HAP-1 (cell line): ENCODE measurements at places on chromosomes 3 and 15.

GRCh38 chr3:99549220-99549619 is 89.2 kb upstream of the COL8A1 start:
- DNase-seq = no peak

- DNase-seq = no peak
Observed at GRCh38 chr3:4846543-4846942, 132.7 kb upstream of the BHLHE40 start.

DNA sequence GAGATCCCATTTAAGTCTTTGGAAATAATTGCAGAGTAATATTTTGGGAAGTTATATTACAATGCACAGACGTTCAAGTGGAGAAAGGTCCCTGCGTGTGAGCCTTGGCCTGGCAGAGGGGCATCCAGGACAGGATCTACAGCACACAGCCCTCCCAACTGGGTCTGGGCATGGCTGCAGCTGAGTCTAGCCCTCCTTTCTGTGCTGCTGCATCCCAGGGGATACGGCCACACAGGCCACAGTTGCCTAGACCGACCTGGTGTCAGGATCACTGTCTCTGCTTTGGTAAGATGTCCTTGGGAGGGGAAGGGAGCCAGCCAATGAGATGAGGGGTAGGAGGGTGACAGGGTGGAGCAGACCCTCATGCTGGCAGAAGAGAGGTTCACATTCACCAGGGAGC is 46.1 kb downstream of the APBA2 start:
- DNase-seq = no peak

DNA sequence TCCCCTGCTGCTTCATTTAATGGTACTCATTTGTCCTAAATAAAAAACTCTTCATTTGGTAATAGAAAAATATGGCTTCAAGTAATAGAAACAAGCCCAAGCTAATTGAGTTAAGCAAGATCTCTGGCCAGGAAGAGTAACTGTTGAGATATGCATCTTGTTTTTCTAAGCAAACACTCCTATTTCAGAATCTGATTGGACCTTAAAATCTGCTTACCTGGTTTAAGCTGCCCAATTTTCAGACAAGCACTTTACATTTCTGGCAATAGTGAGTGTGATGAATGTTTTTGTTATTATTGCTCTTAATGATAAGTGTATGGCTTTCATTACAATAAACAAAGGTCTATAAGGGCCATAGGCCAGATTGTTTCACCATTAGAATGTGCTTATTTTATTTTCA is 86.2 kb downstream of the CMSS1 start:
- no peak for DNase-seq

- DNase-seq = no peak
Observed at GRCh38 chr3:152196782-152197181, 71.9 kb upstream of the MBNL1 start.

DNA sequence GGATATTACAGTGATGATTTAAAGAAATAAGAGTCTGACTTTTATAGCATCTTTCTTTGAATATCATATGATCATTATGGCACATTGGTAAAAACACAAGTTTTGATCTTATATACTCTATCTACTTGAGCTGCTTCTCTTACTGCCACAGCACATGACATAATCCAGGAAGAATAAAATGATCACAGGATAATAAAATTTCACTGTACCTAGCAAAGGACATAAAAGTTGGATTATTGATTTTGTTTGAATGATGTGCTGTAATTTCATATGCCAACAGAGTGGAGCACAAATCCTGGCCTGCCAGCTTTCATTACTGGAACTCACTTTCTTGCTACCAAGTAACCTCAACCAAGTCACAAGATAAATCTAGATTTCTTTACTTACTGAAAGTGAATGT is 162.1 kb upstream of the NANOGP8 start:
- no peak for DNase-seq

DNA sequence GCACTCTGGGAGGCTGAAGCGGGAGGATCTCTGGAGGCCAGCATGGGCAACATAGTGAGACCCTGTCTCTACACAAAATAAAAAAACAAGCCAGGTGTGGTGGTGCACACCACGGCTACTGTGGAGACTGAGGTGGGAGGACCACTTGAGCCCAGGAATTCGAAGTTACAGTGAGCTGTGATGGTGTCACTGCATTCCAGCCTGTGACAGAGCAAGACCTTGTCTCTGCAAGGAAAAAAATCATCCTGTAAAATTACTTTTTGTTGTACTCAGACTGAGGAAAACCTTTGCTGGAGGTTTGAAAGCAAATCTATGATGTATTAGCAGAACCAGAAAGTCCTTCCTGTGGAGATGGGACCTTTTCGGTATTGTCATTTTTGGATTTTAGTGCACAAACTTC is 63.3 kb downstream of the ATP1B3 start:
- no peak for DNase-seq

DNA sequence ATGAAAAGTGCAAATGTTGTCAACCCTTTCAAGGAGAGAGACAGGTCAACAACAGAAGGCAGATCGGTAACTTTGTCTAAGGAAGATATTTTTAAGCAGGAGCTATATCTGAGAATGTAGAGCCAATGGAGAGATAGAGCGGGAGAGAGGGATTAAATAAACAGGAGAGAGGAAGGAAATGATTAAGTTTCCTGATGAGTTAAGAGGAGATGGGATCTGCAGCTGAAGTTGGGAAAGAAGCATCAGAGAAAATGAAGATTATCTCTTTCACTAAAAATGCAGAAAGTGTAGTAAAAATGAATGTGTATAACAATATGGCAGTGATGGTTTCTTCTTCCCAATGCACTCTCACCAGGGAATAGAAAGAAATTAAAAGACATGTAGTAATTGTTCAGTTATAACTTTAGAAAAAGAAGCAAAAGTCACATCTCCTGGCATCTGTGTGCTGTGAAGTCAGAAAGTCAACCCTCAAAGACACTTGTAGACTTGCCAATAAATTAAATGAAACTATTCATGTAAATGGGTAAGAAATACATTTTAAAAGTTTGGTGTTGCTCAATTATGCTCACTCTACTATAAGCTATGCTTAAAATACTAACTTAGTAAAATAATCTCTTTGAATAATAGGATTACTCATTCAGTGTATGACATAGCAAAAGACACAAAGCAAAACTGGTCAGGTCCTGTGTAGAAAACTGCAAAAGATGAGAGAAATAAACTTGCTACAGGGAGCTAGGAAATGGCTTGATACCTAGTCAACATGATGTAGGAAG is 264.6 kb downstream of the ZIC4 start:
- no peak for DNase-seq

- DNase-seq = peak; percentile 66
Observed at GRCh38 chr15:79431636-79432344, at the start of gene MINAR1. MINAR1 (plus strand) TSS chr15:79432336; CDS start chr15:79456148, 23,812 bp downstream.

GRCh38 chr15:69953051-69953450 is 144.7 kb downstream of the TLE3 start:
- no peak for DNase-seq

DNA sequence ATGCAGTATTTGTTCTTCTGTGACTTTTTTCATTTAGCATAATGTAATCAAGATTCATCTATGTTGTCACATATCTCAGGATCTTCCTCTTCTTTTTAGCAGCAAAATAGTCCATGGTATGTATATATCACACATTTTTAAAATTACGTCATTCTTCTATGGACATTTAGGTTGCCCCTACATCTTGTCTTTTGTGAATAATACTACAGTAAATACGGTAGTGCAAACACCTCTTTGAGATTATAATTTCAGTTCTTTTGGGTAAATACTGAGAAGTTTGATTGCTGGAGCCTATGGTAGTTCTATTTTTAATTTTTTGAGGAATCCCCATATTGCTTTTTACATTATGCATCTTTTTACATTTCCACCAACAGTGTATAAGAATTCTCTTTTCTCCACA is 1174.9 kb downstream of the NSUN3 start:
- no peak for DNase-seq

DNA sequence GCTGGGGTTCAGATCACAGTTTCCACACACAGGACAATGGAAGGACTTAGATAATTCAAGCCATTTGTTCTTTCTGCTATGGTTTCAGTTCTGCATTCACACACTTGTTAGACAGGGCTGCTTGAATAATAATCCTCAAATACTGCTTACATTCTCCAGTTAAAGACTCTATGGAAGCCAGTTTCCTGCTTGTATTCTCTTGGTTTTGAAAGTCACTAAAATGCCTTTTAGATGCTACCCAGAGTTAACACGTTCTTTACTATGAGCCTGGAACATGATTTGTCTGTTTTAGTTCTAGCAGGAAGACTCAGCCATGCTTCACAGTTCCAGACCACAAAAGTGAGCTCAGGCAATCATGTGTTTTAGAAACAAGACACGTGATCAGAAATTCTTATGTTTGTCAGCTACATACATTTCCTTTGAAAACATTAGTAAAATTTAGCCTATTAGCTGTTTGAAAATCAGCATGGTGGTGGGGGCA is 152.4 kb downstream of the LEKR1 start:
- DNase-seq = no peak

- DNase-seq = peak; percentile 28
Observed at GRCh38 chr3:149879872-149880271, 66.9 kb downstream of the RNF13 start.

DNA sequence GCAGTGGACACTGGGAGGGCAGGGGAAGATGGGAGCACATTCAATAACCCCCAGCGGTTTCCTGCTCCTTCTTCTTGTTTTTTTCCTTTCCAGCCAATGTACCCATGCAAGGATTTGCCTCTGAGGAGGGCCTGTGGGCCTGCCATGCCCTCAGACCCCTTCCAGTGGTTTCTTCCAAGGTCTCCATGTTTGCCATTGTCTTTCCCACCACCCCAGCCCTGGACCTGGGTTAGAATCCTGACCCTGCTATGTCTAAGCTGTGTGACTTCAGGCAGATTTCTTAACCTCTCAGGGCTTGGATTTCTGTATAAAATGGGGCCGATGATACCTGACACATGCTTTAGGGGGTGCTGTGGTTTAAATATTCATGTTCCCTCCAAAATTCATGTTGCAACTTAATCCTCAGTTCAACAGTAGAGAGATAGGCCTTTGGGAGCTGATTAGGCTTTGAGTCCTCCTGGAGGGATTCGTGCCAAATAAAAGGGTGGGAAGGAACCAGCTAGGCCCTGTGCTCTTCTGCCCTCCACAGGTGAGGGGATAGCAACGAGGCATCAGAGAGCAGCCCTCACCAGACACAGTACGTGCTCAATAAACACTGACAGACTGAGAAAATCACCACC is 46.3 kb upstream of the FLNB start:
- DNase-seq = peak; percentile 15

DNA sequence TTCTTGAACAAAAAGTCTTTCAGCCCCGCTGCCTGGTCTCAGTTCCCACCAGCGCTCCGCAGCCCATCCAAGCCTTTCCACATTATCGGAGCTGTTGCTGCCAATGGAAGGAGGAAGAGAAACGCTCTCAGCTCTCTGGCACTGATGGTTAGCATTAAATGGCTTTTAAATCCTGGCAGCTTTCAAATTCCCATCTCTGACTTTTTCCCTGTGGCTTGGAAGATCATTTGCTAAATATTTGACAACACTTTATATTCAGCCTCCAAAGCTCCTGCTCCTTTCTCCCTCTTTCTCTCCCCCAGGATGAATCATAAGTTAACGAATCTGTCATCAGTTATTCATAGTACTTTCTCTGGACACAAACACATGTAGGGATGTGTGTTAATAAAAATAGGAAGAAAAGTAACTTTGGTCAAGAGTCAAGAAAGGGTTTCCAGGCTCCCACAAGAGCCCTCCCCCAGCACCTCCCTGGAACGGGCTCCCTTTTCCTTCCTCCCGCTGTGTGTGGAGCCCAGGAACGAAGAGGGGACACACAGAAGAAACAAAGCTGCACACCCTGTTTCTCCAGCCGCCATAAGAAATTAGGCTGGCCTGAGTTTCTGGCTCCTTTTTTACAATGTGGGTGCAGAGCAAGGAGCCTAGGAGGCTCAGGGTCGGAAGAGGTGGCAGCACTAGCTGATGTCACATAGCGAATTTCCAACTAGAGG is 47.6 kb upstream of the TSEN2 start:
- DNase-seq = no peak

DNA sequence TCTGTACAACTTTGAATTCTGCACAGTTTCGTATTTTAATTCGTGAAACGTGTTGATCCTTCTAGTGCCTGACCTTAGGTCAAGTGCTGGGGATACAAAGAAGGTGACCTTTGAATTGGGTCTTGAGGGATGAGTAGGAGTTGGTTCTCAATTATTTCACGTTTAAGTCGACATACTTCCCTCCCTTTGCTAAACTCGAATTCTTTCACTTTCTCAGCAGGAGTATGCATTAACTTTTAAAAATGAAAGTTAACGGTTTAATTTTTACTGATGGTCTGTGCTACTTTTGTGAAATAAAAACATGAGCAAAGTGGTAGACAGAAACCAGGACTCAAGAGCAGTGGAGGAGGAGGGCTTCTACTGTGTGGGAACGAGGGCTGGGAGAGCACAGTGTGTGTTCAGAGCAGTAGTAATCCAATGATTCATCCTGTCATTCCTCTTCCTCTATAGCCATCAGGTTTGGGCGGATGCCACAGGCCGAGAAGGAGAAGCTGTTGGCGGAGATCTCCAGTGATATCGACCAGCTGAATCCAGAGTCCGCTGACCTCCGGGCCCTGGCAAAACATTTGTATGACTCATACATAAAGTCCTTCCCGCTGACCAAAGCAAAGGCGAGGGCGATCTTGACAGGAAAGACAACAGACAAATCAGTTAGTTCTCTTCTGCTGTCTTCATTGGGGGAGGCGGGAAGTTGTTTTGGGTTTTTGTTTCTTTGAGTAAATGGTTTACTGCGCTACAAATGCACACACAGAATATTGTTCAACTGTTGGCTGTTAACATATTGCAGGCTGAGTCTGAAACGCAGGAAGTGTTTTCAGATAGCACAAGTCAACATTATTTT is 78.6 kb upstream of the TSEN2 start:
- DNase-seq = no peak

DNA sequence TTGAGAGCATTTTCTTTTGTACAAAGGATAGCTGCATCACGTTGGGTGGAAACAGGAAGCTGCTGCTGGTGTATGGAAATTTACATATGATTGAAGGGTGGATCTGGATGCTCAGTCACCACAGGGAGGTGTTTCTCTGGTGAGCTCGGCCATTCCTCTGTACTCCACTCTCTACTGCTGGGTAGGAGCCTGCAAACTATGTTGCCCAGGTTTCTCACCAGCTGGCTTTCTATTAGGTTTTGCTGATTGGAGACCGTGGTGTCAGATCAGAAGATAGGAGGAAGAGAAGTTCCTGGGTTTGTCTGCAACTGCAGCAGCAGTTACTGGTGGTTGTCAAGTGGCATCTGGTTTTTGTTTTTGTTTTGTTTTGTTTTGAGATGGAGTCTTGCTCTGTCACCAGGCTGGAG is 61.7 kb downstream of the TAMM41 start:
- no peak for DNase-seq

DNA sequence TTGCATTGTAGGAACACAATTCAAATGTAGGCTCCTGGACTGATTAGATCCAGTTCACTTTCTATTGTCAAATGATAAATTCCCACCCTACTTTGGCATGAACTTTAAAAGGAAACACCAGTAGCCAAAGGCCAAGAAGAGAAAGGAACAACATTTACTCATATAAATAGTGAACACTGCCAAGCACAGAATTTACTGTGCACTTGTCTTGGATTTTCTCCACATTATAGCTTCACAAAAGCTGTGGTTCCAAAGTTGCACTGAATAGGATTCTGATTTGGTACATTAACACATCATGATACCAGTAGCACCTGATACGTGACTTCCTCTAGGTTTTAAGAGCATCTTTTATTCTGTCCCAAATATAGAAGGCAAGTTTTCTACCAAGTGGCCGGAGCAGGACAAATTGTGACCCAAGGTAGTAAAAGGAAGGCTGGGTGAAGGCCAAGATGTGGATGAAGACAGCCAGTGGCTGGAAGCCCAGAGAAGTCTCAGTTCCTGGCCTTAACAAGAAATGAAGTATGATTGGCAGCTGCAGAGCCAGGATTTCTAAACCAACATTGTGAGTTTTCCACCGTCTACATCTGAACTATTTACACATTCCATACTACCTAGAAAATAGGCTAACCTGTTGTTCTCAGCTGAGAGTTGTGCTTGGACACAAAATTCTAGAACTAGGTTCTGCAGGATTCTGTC is 206.7 kb downstream of the THRB start:
- no peak for DNase-seq
